SK-N-SH (cell line): ENCODE measurements at places on chromosomes 13 and 19. TPM values are rescaled to one million over a fixed set of nuclear protein-coding genes. Genes with fewer than 3 reads are reported as not detected.

DNA sequence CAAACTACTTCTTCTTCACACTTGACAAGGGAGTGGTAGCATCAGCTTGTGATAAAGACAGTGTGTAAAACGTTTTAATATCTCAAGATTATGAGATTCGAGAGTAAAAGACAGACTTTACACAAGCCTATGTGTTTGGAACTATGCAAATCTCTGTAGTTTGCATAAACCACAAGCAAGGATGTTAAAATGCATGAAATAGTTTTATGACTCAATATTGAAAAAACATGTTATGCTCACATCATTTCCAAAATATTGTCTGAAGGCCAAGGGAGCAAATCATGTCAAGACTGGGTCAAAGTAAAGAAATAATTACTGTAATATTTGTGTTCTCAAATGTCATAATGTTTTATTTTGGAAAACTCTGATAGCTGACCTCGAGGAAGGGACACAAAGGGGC, 316.8 kb upstream of the KLF12 start:
- no peaks in the 10 kb centered on the region; the same call in 1 of the 2 replicates for H3K4me1 ChIP-seq
- no peak overlapping the region for H3K4me3 ChIP-seq
- no peak overlapping the region for H3K27ac ChIP-seq
- H3K27me3 ChIP-seq, result no peaks in the 10 kb centered on the region
- H3K36me3 ChIP-seq, result no peaks in the 10 kb centered on the region
- no peak for DNase-seq

DNA sequence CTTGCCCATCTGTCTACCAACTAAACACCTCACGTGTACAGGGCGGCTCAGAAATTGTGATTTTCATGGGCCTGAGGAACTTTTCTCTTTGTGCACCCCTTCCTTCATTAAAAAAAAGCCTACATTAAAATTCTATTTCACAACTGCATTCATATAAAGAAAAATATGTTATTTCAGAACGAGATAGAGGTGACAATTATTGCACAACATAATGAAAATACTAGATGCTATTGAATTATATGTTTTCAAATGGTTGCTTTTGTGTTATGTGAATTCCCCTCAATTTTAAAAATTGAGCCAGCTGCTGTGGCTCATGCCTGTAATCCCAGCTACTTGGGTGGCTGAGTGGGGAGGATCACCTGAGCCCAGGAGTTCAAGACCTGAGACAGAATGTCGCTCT, 5.2 kb downstream of the SLC1A6 start:
- peaks cover 22% of the 10 kb centered on the region for H3K27me3 ChIP-seq
- no peak overlapping the region for H3K27ac ChIP-seq
- DNase-seq, result no peak
- no peaks in the 10 kb centered on the region for H3K36me3 ChIP-seq
- no peaks in the 10 kb centered on the region for H3K4me1 ChIP-seq

DNA sequence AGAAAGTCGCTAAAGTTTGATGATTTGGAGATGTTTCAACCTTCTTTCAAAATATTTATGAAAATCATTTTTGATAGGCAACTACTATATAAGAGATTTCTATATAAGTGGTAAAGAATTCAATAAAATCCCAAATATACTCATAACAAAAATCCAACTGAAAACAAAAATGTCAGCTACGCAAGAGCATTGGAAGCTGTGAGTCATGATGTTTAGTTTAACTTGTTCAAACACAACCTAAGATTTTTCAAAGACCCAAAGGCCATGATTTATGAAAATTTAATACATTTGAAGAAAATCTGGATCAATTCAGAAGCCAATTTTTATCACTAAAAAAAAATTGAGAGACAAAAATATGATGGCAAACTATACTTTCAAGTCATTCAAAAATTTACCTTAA, 226.6 kb downstream of the MZT1 start:
- H3K36me3 ChIP-seq, result no peaks in the 10 kb centered on the region
- no peaks in the 10 kb centered on the region for H3K27me3 ChIP-seq
- peaks cover 18% of the 10 kb centered on the region; the same call in 1 of the 2 replicates for H3K4me1 ChIP-seq
- no peak overlapping the region for H3K27ac ChIP-seq
- H3K4me3 ChIP-seq, result no peak overlapping the region

- no peak for DNase-seq
- no peaks in the 10 kb centered on the region for H3K4me1 ChIP-seq
- no peak overlapping the region for H3K27ac ChIP-seq
- H3K27me3 ChIP-seq, result peaks cover 41% of the 10 kb centered on the region; the same call in 1 of the 2 replicates
- no peaks in the 10 kb centered on the region for H3K36me3 ChIP-seq
- H3K4me3 ChIP-seq, result no peak overlapping the region
These were observed 6.2 kb downstream of the CPAMD8 start for GRCh38 chr19:17020385-17020784.

- no peaks in the 10 kb centered on the region for H3K27me3 ChIP-seq
- H3K4me1 ChIP-seq, result no peaks in the 10 kb centered on the region
- no peaks in the 10 kb centered on the region for H3K36me3 ChIP-seq
- H3K27ac ChIP-seq, result no peak overlapping the region
- H3K4me3 ChIP-seq, result no peak overlapping the region
These were observed 176.9 kb downstream of the SHISA2 start for GRCh38 chr13:25874907-25875306.

GRCh38 chr13:81986308-81986707, 1645.4 kb upstream of the SPRY2 start:
- H3K27ac ChIP-seq, result no peak overlapping the region
- H3K4me3 ChIP-seq, result no peak overlapping the region
- H3K27me3 ChIP-seq, result no peaks in the 10 kb centered on the region
- no peaks in the 10 kb centered on the region for H3K4me1 ChIP-seq

DNA sequence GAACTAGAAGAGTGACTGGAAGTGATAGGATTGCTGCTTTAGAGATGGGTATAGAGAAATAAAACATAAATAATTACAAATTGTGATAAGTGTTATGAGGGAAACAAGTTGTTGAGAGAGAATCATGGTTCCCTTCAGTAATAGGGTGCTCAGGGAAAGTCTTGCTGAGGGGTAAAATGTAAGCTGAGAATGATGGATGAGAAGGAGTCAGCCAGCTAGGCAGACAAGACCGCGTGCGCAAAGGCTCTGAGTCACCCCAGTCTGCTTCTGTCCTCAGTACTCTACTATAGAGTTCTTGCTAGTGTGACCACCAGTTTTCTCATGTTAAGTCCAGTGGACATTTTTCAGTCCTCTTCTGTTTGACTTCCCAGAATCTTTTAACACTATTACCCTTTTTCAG, 39.5 kb downstream of the PCCA start:
- no peak overlapping the region for H3K4me3 ChIP-seq
- H3K4me1 ChIP-seq, result peaks cover 7% of the 10 kb centered on the region
- no peak for DNase-seq
- H3K36me3 ChIP-seq, result no peaks in the 10 kb centered on the region

Gene ERCC2
- 62.7 and 72.8 TPM in 2 replicates for polyA plus RNA-seq

Gene PSG7
- polyA plus RNA-seq, result 0.05 TPM in 1 of 2 replicates, not detected in the other

Gene GGACT
- polyA plus RNA-seq, result 5.4 and 7.1 TPM in 2 replicates
